Stimulated activated CD4-positive, alpha-beta T cell treated with anti-CD3 and anti-CD28 coated beads, Interleukin-4, amount 100 ng/mL, for 48 hours (primary cell): ENCODE measurements at places on chromosomes 5 and 9.

DNA sequence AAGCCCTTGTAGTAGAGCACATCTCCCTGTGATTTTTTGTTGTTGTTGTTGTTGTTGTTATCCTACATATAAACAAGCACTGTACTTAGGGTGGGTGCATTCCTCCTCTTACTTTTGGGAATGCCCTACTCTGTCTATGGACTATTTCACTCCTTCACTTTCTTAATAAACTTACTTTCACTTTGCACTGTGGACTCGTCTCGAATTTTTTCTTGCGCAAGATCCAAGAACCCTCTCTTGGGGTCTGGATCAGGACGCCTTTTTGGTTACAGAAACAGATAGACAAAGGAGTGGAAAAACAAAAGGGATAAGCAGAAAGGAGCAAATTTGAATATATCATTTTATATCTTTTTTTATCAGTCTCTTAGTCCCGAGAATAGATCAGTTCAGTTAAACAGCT lies 14.4 kb upstream of the PAIP1 start:
- DNase-seq = no peak

DNA sequence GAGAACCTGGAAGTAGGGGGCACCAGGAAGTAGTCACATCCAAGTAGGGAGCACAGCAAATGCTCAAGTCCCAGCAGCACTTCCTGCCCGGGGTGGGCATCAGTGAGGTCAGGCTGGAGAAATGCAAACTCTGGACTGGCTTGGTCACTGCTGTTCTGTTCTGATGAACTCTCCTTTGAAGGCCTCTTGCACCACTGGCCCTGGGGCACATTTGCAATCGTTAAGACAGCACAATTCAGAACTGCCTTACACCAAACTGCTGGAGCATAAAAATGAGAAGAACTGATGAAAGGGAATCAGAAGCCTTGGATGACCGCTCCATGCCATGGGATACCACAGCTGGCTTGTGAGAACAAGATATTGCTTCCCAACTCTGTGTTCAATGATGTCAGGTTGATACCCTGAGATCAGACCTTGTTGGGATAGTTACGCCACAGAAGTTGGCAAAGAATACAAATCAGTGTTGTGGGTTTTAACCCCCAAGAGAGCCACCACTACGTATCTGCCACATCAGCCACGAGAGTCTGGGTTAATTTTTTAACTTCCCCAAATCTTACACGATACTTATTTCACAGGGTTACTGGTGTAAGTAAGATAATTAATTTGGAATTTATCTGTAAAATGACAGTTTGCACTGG lies 42.3 kb upstream of the ZSWIM6 start:
- DNase-seq = no peak

- DNase-seq = no peak
Measured at GRCh38 chr5:168953351-168953750, 347.6 kb downstream of the SLIT3 start.

GRCh38 chr5:52956014-52956413 lies 33.1 kb upstream of the ITGA2 start:
- no peak for DNase-seq

- no peak for DNase-seq
Measured at GRCh38 chr9:103714992-103715391, 379.1 kb upstream of the SMC2 start.

- no peak for DNase-seq
Measured at GRCh38 chr9:69391946-69392345, 66.9 kb downstream of the ENTREP1 start.

GRCh38 chr5:94815313-94816039 lies 197.0 kb downstream of the SLF1 start:
- DNase-seq = no peak
